IPS DF 19.7 (cell line): ENCODE measurements at places on chromosomes 16 and 17.

GRCh38 chr16:70480127-70481105 is 26.0 kb downstream of the FCSK start:
- DNase-seq, result no peak

- no peak for DNase-seq
These were observed 103.6 kb downstream of the GAS7 start for GRCh38 chr17:10094797-10095196.

- DNase-seq, result no peak
These were observed 179.1 kb upstream of the CACNG5 start for GRCh38 chr17:66655861-66656260.

DNA sequence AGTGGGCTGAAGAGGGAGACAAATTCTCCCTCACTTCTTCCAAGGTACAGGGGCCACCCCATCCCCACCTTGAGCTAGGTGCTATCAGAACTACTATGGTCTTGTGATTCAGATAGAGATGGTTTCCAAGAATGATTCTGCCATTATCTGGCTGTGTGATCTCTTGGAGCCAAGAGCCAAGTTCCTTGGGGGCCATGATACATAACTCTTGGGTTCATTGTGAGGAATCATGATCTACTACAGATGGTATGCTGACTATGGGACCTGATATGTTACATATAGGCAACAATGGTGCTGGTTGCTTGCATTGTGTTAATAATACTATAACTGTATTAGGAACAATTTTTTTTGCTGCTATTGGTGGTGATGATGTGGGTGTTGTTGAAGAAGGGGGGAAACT is 45.7 kb downstream of the DYNLRB2 start:
- no peak for DNase-seq

- no peak for DNase-seq
These were observed 4.5 kb upstream of the HSD17B1 start for GRCh38 chr17:42548070-42548837.

GRCh38 chr17:37742762-37743611 is 1.9 kb downstream of the HNF1B start:
- DNase-seq, result no peak

DNA sequence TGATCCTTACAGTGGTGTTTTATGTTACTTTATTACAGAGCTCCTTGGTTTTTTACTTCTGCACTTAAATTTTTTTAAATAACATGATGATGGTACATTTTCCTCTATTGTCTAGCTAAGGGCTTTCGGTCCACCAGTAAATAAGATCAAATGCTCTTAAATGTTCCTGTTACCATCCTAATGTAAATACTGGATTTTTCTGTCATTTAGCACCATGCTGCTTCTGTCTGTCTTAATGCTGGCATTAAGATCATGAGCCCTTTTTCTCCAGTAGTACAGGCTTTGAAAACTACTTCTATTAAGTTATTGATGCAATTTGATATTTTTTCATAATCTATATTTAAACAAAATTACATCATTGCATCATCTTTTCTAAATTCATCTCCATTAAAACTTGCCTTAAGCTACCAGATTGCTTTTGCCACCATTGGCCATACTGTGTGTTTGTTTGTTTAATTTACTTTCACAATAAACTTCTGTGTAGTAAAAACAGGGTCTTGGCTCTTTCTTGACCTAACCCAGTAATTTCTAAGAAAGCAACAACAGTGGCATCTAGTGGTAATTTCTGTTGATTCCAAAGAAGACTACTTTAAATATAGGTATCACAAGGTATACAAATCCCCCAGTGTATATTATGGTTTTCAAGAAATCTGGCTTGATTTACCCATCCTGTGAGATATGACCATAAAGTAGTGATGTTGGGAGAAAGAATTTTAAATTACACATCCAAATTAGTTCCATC is 9.0 kb upstream of the PHAF1 start:
- DNase-seq, result no peak

DNA sequence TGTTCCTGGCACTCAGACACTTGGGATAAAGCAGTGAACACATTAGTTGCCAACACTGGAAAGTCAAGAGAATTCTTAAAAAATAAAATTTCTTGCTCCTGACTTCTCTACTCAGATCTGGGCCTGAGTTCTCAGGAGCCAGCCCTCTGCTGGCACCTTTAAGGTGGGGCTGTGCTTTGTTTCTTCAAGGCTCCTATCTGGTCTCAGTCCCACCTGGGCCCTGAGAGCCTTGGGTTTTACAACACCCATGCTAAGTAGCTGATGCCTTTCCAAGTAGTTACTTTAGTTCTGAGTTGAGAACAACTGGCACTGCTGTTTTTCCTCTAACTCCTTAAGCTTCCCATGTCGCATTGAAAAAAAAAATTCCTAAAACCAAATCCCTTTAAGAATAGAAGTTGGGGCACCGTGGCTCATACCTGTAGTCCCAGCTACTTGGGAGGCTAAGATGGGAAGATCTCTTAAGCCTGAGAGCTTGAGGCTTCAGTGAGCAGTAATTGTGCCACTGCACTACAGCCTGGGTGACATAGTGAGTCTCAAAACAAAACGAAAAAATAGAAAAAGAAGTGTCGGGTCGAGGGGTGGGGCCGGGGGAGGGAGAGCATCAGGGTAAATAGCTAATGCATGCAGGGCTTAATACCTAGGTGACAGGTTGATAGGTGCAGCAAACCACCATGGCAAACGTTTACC is 16.6 kb downstream of the CHAD start:
- no peak for DNase-seq

DNA sequence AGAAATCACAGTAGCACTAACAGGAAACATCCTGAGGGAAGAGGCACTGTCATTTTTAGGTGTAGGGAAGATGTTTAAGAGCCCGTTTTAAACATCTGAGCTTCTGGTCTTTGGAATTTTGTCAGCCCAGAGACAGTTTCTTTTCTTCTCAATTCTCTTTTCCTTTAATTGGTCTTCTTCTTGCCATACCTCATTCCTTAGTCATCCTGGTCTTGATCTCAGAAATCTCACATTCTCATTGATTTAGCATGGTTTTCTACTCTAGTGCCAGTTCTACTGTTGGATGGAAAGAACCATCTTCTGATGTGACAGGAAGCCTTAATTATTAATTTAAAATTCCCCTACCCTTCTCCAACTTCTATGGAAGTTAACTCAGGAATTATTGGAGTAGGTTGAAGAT is 25.4 kb downstream of the BMERB1 start:
- DNase-seq, result no peak

DNA sequence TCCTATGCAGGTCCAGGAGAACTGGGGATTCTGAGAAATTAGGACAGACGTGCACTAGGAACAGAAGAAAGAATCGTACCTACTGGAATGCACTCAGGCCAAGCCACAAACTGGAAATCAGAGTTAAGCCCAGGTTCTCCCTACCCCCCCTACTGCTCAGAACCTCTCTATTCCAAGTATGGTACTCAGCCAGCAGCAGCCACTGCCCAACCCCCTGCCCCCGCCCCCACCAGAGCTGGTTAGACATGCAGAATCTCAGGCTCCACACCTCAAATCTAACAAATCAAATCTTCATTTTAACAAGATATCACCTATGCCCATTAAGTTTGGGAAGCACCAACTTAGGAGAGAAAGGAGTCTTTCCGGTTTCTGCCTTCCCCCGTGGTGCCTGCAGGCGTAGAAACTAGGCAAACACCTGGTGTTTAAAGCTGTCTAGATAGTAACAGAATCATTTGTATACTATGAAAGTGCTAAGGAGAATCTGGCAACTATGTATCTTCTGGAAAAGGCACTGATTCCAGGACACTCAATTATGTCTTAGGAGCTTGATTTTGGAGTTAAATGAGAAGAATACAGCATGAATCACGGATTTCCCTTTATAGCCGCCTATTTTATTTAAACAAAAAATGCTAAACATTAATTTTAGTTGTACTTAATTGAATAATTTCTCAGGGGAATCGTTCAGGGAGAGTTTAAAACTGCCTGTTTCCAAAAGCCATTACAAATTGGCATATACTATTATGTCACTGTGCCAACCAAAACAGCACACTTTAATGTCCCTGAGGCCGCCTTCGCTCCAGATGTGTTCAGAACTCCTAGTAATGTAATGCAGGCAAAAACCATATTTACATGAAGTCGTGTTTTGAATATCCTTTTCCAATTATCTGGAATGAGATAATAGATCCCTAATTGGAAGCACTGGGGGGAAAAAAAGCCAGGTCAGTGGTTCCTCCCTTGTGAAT is 166.5 kb downstream of the STX8 start:
- no peak for DNase-seq

- no peak for DNase-seq
These were observed 901 bp upstream of the HEATR6 start for GRCh38 chr17:60079401-60080243.

DNA sequence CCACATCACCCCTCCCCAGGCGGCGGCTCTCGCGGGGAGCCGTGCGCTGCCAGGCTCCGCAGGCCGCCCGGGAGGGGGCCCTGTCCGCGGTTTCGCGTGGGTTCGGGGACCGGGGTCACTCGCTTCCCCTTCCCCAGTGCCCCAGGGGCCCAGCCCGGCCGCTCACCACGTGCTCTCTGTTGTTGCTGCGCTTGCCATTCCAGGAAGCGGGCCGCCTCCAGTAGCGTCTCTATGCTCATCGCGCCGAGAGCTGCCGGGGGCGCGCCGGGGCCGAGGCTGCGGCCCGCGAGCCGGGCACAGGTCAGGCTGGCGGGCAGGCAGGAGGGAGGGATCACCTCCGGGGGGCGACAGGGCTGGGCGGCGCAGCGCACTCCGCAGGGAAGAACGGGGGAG is 390 bp downstream of the MNT start:
- DNase-seq, result no peak

- DNase-seq, result no peak
These were observed 25.1 kb downstream of the TBX4 start for GRCh38 chr17:61477204-61477834.

- no peak for DNase-seq
These were observed 27.8 kb upstream of the RHOT1 start for GRCh38 chr17:32114536-32114935.
